Spinal cord (tissue), 10 donors: ENCODE measurements at places on chromosomes 7 and 10.
A peak's percentile ranks its signal among the peaks of the same experiment; 100 is the strongest.

- no peak for DNase-seq
Observed at GRCh38 chr7:74138945-74139843, 35.0 kb upstream of the EIF4H start.

DNA sequence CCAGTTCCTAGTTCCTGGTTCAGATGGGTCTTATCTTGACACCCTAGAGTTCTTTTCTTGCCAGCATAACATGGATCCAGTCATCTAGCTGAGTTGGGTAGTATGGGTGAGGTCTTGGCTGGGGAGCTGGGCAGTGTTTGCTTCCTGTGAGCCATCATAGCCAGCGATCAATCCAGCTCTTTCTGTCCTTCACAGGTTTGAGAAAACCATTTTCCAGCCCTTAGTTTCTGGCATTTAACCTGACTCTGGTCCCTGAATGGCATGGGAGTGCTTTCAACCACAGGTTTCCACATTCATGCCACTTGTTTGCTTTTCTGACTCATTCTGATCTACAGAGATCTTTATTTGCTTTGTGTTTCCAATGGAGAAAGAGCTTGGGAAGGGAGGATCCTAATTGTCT, 8.6 kb downstream of the SLC13A1 start:
- DNase-seq: no peak

GRCh38 chr7:105849122-105849855, 27.1 kb downstream of the ATXN7L1 start:
- no peak for DNase-seq

- no peak for DNase-seq
Observed at GRCh38 chr7:92737706-92738105, 98.7 kb downstream of the CDK6 start.

- no peak for DNase-seq
Observed at GRCh38 chr10:132157101-132157500, 29.6 kb upstream of the DPYSL4 start.

DNA sequence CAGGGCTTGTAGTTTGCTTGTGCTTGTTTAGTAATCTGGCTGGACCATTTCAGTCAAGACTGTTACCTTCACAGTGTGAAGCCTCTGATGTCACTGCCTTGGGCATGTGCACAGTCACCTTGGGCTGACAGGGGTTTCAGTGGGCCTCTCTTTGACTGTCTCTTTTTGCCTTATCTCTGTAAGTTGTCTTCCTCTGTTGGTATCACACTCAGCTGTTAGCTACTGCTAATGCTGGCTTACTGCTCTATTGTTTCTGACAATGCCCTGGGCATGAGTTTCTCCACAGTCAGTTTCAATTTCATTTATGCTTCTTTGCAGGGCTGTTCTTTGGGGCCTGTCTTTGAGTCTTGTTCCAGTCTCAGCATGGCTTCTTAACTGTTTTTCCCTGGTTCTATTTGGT, 201.9 kb upstream of the SHH start:
- DNase-seq: no peak

DNA sequence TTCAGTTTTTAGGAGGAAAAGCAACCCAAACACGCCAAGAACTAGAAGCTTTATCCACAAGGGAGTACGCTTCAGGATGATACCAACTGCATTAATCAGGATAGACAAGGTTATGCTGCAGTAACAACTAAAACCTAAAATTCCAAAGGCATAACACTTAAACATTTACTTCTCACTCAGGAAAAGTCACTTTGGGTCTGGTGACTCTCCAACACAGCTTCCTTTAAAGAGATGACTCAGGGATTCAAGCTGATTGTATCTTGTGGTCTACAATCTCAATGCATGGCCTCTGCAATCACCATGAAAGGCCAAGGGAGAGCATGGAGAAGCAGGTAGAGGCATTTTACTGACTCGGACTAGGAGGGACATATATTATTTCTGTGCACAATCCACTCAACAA, 315.8 kb downstream of the KCNMA1 start:
- no peak for DNase-seq

DNA sequence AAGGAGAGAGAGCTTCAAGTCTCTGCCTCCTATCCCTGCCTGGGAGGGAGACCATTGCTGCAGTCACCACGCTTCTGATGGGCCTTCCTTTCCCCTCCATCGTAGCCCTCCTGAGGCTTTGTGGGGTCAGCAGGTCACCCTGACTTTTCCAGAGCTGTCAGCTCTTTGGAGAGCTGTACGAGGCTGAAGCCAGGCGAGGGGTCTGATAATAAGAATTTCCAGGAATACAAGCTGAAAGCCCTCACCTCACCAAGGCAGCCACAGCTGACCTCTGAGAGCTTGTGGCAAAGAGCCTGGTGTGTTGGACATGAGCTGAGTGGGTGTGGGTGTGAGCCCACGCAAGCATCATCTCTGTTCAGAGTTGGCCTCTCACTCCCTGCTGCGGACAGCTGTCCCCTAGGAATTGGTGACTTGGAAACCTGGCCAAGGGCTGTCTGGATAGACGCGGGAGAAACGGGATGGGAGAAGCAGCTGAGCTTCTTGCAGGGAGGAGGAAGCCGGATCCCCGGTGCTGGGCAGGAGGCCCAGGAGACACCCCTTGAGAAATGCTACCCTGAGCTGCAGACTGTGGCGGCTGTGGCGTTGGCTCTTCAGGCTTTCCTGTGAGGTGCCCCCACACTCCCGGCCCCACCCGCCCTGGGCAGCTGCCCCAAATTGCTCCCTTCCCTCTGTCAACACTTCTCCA, 122.1 kb upstream of the BTBD16 start:
- DNase-seq: no peak

DNA sequence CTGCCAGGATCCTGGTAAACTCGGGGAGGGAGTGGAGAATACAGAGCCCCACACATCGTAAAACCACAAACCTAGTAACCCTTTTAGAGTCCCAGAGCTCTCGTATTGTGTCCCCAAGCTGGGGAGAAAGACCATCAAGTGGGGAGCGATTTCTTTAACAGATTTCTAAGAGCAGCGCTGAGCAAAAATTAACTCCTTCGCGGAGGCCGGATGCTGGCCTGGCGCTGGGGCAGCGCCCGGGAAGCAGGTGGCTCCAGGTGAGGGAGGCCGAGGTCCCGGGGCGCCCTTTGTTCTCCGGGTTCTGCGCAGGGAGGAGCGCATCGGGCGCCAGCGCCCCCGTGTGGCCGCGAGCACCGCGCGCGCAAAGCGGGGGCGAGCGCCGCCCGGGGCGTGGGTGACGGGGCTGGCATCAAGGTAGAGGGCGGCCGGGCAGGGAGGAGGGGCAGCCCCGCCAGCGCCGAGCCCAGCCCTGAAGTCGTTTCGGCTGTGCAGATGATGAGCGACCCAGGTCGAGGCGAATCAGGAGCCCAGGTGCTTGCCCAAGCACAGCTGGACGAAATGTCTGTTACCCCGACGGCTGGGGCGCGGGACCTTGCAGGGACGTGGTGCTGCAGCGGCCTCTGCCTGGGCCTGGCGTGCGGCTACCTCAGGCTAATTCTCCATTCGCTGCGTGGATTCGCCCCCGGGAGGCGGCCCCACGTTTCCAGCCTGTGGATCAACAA, 10.4 kb upstream of the FGFR2 start:
- no peak for DNase-seq

GRCh38 chr10:68955355-68955831, 577 bp upstream of the DDX21 start:
- DNase-seq: no peak

- DNase-seq: no peak
Observed at GRCh38 chr7:131057015-131057793, 270.5 kb upstream of the MKLN1 start.

GRCh38 chr7:19116121-19117090, 1.0 kb downstream of the TWIST1 start:
- DNase-seq: no peak

- no peak for DNase-seq
Observed at GRCh38 chr7:26497801-26498596, 206.3 kb downstream of the SNX10 start.

- DNase-seq: no peak
Observed at GRCh38 chr10:90293616-90294015, 564.2 kb downstream of the HTR7 start.

DNA sequence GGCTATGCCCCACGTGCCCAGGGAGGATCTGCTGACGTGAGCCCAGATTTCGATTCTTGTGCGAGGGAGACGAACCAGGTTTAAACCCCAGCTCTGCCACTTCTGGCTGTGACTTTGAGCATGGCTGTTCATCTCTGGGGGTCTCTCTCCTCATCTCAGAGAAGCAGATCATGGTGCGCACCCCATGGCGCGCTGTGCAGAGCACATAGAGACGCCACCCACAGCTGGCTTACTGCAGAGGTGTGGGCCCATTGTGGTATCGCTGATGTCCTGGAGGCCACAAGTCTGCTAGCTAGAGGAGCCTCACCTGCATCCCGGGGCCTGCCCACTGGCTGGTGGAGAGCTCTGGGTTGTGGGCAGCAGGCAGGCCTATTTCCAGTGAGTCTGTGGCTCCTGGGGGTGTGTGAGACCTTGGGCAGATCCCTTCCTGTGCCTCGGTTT, 140.5 kb downstream of the LHPP start:
- no peak for DNase-seq

DNA sequence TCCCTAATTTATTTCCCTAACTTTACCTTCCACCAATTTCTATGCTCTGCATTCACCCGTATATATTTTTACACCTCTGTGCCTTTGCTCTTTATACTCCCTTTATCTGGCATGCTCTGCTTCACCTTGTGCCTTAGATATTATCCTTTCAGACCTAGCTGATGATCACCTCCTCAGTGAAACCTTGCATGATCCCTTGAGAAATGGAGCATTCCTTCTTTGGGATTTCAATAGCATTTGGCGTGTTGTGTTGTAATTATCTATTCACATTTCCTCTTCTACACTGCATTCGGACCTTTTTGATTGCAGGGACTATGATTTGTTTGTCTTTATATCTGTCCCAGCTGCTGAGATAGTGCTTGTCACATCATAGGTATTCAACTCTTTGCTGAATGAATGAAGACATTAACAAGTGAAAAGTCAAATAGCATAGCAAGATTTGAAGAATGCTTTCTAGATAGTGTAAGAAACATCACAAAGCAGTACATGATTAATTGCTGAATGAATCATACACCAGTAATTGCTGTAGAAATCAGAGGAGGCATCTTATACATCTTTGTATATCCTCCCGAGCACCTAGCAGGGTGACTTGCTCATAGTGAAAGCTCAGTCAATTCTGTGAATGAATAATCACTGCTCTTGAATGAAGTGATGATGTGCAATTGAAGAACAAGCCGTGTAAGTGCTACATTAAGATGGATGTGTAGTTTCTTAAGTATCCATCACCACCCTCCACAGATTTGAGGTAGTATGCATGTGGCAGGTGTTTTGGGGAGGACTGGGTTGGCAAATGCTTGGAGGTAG, 2.0 kb upstream of the TM9SF3 start:
- peak; percentile 11 for DNase-seq

GRCh38 chr7:36048902-36049240, 104.2 kb upstream of the EEPD1 start:
- DNase-seq: no peak

DNA sequence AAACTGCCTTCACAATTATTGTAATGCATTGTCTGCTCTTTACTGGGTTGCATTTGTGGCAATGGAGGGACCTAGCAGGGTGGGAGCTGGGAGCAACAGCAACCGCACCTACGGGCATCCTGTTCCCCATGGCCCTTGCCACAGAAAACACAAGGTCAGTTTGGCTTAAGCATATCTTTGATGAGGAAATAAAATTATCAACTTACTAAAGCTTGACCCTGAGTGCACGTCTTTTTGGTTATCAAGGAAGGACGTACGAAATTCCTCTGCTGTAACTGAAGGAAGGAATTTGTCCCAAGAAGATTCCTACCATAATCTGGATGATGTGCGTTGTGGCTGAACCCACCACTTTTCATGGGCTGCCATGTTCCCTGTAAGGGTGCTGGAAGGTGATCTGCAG, 19.9 kb upstream of the PTPRN2 start:
- DNase-seq: no peak

DNA sequence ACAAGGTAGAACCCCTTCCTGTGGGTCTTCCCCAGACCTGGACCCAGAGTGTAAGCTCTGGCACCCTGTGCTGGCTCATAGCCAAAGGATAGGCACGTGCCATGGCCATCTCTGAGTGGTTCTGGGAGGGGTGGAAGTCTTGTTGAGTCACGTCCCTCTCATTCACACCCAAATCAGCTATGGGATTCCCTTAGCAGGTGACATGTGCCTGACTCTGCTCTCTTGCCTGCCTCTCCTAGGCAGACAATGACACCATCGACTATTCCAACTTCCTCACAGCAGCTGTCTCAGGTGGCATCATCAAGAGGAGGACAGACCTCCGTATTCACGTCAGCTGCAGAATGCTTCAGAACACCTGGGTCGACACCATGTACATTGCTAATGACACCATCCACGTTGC, 59.8 kb downstream of the C10orf120 start:
- no peak for DNase-seq

GRCh38 chr10:31883397-31883796, 45.2 kb downstream of the ARHGAP12 start:
- no peak for DNase-seq

- DNase-seq: no peak
Observed at GRCh38 chr10:117553815-117554172, 11.2 kb downstream of the EMX2 start.

DNA sequence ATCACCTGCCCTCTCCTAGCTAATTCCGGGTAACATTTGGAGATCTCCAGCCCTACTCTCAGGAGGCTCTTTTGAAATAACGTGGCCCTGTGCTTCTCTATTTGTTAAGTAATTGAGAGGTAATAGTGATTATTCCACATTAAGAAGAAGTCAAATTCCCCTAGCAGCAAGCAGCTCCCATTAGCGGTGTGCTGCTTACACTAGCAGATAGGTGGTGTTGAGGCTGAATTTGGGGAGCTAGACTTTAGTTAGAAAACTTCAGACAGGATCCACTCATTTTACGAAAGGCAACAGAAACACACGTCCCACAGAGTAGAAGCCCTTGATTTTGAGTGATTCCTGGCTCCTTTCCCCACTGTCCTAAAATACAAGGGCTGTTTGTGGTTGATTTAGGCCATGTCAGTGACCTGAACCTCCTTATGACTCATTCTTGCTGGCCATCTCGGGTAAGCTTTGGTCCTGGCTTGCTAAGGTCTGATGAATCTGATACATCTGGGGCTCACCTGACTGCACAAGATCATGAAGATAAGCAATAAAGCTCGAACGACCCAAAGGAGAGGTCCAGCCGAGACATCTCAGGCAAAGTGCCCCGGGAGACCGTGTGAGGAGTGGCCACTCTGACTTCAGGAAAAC, 77.2 kb downstream of the FAM204A start:
- DNase-seq: no peak

DNA sequence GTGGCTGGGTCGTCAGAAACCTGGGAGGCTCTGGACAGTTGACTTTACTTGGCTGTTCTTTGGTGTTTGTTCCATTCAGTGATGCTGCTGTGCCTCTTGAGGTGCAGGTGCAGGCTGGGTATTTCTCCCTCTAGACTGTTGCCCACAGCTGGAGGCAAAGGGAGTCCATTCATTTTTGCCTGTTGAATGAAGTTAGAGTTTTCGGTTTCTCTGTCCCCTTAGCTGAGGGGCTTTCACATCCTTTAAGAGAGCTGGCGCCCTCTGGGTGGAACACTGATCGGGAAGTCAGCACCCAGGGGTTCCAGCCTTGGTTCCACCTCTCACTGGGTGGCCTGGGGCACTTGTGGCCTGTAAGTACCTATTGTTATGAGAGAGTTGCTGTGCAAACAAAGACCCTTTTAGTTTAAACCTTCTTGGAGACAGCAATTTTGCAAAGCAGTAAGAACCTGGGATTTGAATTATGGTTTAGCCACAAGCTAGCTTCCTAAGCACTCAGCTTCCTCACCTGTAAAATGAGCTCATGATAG, 67.2 kb downstream of the GRK5 start:
- DNase-seq: no peak

GRCh38 chr10:44818701-44819127, 92.4 kb upstream of the TMEM72 start:
- DNase-seq: no peak
